Stimulated activated naive B cell treated with anti-CD40 and anti-IgM and Interleukin-4, amounts not matched to agents 10 μg/mL and 1 μg/mL and 100 μg/mL, for 72 hours (primary cell): ENCODE measurements at places on chromosomes 7 and 10.
A peak's percentile ranks its signal among the peaks of the same experiment; 100 is the strongest.

DNA sequence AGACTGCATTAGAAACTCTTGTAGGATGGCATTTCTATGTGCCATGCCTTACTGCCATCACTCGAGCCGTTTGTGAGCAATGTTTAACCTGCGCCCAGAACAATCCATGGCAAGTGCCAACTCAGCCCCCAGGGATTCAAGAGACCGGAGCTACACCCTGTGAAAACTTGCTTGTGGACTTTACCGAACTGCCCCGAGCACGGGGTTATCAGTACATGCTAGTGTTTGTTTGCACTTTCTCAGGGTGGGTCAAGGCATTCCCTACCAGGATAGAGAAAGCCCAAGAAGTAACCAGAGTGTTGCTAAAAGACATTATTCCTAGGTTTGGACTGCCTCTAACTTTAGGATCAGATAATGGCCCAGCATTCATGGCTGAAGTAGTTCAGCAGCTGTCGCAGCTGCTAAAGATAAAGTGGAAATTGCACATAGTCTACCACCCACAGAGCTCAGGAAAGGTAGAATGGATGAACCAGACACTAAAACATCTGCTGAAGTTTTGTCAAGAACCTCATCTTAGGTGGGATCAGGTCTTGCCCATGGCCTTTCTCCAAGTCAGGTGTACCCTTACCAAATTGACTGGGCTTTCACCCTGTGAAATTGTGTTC, 8.9 kb upstream of the CYREN start:
- no peak for DNase-seq

GRCh38 chr7:97116308-97116707, 1.2 kb upstream of the SDHAF3 start:
- DNase-seq: peak; percentile 60

DNA sequence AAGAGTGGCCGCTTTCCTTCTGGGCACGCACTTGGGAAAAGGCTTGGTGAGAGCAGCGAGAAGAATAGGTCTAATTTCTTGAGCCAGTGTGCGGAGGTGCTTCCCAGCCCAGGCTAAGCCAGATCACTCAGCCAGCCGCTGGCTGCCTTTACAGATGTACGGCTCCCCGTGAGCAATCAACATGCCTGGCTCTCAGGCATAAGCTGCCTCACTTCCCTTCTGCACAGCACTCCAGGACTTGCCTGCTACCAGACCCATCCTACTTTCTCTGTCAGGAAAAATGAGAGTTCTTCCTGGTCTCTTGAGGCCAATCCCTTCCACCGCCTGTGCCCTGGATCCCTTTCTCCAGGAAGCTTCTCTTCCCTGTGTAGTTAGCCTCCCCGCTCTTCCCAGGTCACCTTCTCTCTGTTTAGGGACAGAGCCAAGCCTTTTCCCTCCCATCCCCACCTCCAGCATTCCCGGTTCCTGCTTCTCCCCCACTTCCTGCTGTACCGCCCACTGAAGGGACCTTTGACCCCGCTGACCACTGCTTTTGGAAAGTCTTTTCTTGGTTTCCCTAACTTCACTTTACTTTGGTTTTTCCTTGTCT, 1.1 kb upstream of the ACTR3C start:
- DNase-seq: no peak

GRCh38 chr10:110069502-110069982, 61.8 kb downstream of the ADD3 start:
- no peak for DNase-seq

GRCh38 chr10:10270126-10271050, 747.3 kb upstream of the CELF2 start:
- DNase-seq: no peak

GRCh38 chr7:90761584-90761983, 165.5 kb downstream of the CDK14 start:
- DNase-seq: no peak

- no peak for DNase-seq
Observed at GRCh38 chr10:96170230-96170629, 40.1 kb downstream of the ZNF518A start.

DNA sequence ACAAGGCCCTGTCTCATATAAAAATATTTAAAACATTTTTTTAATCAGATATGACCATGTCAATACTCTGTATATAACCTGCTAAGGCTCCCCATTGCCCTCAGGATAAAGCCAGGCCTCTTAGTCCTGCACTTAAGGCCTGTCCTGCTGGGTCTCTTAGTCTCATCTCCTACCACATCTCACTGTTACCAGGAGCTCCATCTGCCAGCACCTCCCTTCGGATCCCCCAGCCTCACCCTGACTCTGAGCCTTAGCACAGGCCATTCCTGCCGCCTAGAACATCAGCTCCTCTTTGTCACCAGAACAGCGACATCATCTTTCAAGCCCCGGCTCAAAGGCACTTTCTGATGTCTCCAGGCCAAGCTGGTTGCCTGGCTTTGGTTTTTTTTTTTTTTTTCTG, 25.7 kb upstream of the GTF2IRD1 start:
- no peak for DNase-seq

GRCh38 chr10:104256335-104256961, 1.8 kb downstream of the GSTO1 start:
- DNase-seq: no peak

DNA sequence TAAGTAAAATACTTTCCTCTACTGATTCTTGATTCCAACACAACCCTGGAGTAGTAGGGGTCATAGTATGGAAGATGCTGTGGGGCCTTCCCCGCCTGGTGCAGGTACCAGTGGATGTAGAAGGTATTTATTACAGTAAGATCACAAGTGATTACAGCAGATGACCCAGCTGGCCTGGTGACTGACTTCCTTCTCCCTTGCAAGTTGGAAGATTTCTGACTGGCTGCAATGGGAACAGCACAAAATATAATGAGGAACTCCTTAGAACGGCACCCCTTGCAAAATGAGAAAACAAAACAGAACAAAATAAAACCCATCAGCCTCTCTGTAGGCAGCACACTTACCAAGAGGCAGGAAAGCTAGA, 61.7 kb upstream of the TARP start:
- DNase-seq: no peak

DNA sequence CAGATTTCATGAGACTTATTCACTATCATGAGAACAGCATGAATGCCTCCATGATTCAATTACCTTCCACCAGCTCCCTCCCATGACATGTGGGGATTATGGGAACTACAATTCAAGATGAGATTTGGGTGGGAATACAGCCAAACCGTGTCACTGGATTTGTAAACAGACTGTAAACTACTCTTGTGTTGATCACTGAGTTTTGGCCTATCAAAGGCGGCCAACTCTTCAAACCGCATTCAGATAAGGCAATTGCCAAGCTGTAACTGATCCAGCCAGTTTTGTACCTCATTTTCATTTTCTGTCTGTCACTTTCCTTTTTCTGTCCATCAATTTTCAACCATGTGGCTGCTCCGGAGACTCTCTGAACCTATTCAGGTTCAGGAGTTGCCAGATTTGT, 27.2 kb upstream of the PAPSS2 start:
- DNase-seq: no peak

- DNase-seq: no peak
Observed at GRCh38 chr10:7230036-7230435, 180.8 kb downstream of the SFMBT2 start.
